ENCODE measurements at places on chromosomes 5 and 9. TPM values are rescaled to one million over a fixed set of nuclear protein-coding genes. Genes with fewer than 3 reads are reported as not detected.

The SOHLH1 gene
- not detected for total RNA-seq

The F12 gene
- total RNA-seq = 5.6 TPM

The WDR38 gene
- total RNA-seq = not detected

The BRINP1 gene
- not detected for total RNA-seq

The RBM27 gene
- total RNA-seq = 46.6 TPM

The YIPF5 gene
- 68.3 TPM for total RNA-seq

The GNAQ gene
- 38.4 TPM for total RNA-seq

The HNRNPAB gene
- 98.5 TPM for total RNA-seq

Data from A172 (cell line).